Activated T-helper 1 cell treated with anti-CD3 and anti-CD28 coated beads, Interleukin-2, amount 50 U/mL, for 16 hours (primary cell): ENCODE measurements at places on chromosomes 5 and 9.

DNA sequence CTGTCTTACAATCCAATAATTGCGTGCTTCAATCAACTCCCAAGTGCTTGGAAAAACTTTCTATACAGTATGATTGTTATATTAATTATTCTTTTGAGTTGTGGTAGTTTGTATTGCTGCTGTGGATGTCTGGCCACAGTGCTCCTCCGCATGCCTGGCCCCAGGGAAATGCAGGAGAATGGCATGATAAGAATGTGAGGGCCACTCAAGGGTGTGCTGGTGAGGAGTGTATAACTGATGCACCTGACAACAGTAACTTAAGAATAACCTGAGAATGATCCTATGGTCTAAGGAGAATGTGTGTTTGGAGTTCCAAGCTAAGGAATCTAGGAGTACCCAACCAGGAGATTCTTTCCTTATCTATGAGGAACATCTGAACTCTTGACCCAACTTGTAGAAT, 152.9 kb upstream of the APC start:
- DNase-seq = no peak

DNA sequence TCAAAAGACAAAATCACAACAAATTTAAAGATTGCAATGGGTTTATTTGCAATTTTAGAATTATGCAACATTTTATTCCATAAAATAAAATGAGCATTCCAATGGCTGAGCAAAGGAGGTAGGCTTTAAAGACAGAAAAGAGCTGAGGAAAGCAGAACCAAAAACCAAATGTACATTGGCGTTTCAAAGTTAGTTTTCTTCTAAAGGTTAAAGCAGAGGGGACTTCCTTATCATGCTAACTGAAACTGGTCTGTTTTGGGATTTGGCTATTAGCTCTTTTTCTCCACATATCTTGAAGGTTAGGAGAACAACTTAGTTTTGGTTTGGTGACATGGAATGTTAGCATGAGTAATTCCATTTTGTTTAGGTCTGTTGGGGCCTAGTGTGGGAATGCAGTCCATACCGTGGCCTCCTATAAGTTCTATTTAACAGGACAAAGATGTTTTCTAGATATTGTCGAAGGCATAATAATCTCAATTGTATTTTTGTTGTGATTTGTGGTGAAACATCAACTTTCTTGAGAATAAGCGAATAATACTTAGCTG, 20.3 kb downstream of the DCP2 start:
- DNase-seq = no peak

DNA sequence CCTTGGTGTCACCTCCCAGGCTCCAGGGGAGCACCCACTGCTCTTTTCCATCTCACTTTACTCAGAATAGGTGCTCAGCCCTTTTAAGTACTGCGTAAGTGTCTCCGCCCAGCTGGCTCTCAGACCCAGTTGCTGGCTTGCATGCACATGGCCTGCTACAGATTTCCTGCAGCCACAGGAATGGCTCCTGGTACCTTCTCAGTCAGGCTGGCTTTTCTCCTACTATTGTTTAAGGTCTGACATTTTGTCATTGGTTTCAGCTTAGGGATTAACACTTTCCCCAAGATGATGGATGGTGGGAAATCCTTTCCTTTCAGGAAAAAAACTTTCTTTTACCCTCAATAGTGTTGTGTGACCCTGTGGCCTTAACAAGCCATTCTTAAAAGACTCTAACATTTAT, 1652.3 kb upstream of the WWC1 start:
- no peak for DNase-seq

DNA sequence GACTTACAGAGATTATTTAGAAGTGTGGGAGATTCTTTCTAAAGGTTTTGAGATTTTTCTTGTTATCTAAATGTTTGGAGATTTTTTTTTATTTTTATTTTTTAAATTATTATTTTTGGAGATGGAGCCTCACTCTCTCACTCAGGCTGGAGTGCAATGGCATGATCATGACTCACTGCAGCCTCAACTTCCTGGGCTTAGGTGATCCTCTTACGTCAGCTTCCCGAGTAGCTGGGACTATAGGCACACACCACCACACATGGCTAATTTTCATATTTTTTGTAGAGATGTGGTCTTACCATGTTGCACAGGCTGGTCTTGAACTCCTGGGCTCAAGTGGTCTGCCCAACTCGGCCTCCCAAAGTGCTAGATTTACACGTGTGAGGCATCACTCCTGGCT, 694.5 kb downstream of the TLE1 start:
- no peak for DNase-seq

- DNase-seq = peak; percentile 23
These were observed at the start of gene NKD2 for GRCh38 chr5:1008451-1009358. Gene NKD2 (plus strand): TSS chr5:1008802. CDS start chr5:1009058, 256 bp downstream.

GRCh38 chr5:135761746-135762145, 72.7 kb upstream of the SLC25A48 start:
- no peak for DNase-seq

DNA sequence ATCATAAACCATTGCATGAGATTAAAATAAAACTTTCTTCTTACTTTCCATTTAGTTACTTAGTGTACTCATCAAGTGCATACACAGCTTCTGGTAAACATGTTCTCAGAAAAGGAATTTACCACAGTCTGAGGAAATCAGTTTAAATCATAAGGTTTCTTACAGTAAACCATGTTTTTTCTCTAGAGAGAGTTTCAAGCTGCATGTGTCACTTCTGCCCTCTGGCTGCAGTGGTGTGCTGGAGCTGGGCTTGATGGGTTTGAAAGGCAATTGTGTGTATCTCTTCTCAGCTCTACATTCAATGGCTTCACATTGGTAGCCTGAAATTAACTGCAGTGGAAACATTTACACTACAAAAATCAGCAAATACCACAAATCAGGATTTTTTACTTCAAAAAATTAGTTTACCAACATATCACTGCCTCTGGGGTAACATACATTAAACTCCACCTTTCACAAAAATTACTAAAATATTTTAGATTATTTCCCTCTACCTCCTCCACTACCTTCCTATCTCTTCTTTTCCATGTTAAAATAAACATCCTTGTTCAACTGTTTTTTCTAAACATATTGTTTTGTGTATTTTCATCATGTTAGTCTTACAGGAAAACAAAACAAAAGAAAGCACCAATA, 414.3 kb downstream of the ANXA1 start:
- no peak for DNase-seq

- peak; percentile 55 for DNase-seq
These were observed at the start of gene COMMD10 for GRCh38 chr5:116084871-116085715. Gene COMMD10 (plus strand): TSS chr5:116085025.

DNA sequence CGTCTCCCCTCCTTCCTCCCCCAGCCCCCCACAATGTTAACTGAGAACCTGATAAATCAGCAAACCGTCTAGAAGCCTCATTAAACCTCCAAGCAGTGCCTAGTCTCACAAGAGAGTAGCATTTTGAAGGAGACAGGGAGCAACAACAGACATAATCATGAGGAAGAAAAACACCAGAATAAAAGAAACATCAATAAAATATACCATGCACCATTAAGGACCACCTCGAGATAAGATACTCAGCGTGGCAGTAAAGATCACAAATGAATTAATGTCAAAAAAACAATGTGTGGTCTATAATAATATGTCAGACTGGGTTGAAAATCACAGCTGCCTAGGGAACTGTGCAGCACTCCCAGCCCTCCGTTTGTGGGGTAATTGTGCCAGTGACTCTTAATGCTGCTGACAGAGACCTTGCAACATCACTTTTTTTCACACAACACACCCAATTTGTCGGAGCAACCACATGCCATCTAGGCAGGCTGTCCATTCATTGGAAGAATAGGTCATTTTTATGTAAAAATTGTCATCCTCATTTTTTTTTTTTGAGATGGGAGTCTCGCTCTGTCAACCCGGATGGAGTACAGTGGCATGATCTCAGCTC, 450.8 kb upstream of the WWC1 start:
- DNase-seq = no peak

DNA sequence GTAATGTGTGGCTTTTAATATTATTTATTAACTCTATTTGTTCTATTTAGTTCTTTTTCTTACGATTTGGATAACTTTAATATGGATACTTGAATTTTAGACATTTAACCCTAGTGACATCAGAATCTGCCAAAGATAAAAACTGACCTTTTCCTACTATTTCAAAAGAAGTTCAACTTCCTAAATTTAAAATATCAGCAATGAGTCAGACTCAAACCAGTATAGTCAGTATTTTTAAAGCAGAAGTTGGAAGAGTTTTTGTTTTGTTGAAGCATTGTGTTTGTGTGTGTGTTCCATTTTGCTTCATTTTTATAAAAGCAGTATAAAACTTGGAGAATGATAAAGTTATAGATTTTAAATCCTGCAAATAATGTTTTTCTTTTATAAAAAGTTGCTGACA, 251.8 kb upstream of the RASA1 start:
- DNase-seq = no peak

GRCh38 chr9:136793086-136793946, 2.2 kb downstream of the TMEM141 start:
- DNase-seq = no peak

- no peak for DNase-seq
These were observed 93.7 kb downstream of the ENC1 start for GRCh38 chr5:74546796-74547195.

GRCh38 chr5:139882316-139882715, 86.7 kb downstream of the PSD2 start:
- no peak for DNase-seq

- DNase-seq = no peak
These were observed 28.7 kb downstream of the DHX29 start for GRCh38 chr5:55278778-55279177.

DNA sequence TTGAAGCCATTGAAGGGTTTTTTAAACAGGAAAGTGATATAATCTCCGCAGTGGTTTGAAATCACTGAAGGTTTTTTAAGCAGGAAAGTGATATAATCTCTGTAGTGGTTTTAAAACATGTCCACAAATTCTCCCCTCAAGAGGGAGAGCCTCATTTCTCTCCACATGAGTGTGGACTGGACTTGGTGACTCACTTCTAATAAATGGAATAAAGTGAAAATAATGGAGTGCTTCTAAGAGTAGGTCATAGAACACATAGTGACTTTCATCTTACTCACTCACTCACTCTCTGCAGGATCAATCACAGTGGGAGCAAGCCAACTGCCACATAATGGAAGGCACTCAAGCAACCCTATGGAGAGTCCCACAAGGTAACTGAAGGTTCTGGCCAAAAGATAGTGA, 12.0 kb downstream of the CTNNAL1 start:
- no peak for DNase-seq

DNA sequence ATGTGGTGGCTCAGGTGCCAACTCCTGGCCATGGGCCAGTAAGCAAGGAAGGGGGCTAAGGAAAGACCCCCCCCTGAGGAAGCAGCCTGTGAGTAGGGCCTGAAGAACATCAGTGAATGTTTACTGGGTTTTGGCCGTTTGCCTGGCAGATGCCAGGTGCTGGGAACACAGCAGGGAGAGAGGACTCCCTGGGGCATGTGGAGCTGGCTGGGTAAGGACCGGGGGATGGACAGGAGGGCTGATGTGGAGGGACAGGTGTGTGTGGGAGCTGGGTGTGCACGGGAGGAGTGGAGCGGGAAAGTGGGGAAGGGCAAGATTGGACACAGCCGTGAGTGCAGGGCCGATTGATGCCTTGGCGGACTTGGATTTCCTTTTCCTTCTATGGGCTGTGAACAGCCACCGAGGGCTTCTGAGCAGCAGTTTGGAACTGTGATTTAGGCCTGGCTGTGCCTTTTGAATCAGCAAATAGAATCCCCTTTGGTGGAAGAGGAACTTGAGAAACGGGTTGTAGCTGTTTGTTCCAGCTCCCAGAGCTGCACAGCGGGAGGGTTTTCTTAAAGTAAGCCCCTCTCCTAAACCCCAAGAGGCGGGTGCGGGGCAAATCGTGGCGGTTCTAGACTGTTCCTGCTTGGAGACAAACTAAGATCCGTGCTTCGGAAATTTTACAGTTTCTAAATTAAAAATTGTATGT, 3.1 kb downstream of the HMCN2 start:
- no peak for DNase-seq

GRCh38 chr9:134366223-134367031, 40.2 kb downstream of the RXRA start:
- no peak for DNase-seq

- no peak for DNase-seq
These were observed 380.8 kb downstream of the EBF1 start for GRCh38 chr5:158718738-158719505.

GRCh38 chr9:19074836-19075235, 25.6 kb downstream of the RRAGA start:
- DNase-seq = no peak

DNA sequence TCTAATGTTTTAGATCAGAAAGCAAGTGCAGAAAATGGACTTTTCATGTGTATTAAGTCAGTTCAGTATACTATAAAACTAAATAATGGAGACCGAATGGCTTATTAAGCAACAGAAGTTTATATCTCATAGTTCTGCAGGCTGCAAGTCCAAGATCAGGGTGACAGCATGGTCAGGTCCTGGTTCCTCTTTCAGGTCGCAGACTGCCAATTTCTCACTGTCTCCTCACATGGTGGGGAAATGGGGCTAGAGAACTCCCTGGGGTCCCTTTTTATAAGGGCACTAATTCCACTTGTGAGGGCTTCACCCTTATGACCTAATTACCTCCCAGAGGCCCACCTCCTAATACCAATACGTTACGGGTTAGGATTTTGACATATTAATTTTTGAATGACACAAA, 48.7 kb downstream of the RICTOR start:
- no peak for DNase-seq

DNA sequence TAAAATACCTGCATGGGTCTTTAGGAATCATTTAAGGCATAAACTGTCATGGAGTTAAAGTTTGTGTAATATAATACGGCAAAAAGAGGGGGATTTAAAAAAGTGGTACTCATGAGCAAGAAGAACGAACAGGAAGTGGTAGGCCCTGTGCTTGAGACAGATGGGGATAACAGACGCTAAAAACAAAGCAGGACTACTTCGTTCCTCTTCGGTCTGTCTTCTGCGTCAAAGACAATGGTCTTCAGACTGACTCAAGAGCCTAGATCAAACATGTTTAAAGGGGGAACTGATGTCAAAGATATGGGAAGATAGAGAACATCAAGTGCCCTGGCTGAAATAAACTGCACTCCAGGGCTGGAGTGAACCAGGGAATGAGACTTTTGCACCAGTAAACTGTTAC, 59.8 kb upstream of the RFX3 start:
- no peak for DNase-seq

DNA sequence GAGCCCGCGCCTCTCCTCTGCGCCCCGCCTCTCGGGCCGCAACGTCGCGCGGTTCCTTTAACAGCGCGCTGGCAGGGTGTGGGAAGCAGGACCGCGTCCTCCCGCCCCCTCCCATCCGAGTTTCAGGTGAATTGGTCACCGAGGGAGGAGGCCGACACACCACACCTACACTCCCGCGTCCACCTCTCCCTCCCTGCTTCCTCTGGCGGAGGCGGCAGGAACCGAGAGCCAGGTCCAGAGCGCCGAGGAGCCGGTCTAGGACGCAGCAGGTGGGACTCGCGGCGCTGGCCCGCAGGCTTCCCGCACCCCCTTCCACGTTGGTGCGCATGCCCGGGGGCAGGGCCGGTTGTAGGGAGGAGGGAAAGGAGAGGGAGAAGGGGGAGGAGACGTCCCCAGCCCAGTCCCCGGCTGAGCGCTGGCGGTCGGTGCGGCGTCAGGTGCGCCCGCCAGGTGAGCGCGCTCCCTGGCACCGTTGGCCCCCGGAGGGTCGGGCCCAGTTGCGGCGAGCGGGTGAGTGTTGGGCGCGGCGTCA, at the start of gene OCLN:
Gene OCLN, plus strand, starts transcription at position 400 of the 532 bp plus-strand sequence. CDS start 11,455 bp downstream, outside the sequence.
- DNase-seq = no peak

GRCh38 chr5:158812408-158812807, 287.3 kb downstream of the EBF1 start:
- no peak for DNase-seq

- DNase-seq = no peak
These were observed 21.6 kb downstream of the ANKS6 start for GRCh38 chr9:98774746-98775145.

GRCh38 chr5:37437711-37438110, 58.6 kb downstream of the WDR70 start:
- DNase-seq = no peak
